ENCODE measurements at places on chromosomes 1 and 21.

DNA sequence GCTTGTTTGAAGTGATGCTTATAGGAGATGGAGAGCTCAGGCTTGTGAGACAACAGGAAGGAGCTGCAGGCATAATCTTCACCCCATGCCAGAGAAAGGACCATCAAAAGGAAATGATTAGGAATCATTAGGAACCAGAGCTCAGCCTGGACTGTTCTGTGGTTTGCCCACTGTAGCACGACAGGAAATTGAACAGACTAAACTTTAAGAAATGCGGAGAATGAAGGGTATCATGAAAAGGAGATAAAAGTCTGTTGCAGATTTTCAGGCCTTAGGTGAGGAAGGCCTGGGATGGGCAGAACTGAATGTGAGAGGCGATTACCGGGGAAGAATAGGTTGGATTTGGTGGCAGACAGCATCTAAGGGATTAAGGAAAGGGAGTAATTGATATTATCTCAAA is 292.0 kb upstream of the PLXNA2 start:
- DNase-seq, result no peak

GRCh38 chr1:231828182-231828920 is 201.8 kb downstream of the DISC1 start:
- peak; percentile 65 for DNase-seq

DNA sequence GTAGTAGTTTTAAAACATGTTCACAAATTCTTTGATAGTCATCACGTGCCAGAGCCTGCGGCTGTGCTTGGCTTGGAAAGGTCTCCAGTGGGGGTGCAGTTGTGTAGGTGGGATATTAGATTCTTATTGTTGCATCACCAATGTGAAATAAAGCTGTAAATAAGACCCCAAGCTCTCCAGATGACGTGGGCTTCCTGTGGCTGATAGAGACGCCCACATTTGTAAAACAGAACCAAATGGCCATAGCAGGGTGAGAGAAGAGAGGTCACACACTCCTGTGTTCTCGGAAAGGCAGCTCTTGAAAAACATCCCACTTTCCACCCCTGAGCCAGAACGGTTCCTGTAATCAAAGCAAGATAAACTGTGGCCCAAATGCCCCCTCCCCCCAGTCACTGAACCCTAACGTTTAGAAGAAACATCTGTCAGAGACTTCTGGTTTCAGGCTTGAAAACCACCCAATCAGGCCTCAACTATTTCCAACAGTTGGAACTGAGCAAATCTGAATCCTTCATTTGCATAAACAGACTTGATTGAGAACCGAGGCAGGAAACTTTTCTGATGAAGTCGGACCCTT is 6.6 kb upstream of the NTPCR start:
- DNase-seq, result no peak

GRCh38 chr1:2463396-2463795 is 12.7 kb upstream of the PLCH2 start:
- DNase-seq, result no peak

DNA sequence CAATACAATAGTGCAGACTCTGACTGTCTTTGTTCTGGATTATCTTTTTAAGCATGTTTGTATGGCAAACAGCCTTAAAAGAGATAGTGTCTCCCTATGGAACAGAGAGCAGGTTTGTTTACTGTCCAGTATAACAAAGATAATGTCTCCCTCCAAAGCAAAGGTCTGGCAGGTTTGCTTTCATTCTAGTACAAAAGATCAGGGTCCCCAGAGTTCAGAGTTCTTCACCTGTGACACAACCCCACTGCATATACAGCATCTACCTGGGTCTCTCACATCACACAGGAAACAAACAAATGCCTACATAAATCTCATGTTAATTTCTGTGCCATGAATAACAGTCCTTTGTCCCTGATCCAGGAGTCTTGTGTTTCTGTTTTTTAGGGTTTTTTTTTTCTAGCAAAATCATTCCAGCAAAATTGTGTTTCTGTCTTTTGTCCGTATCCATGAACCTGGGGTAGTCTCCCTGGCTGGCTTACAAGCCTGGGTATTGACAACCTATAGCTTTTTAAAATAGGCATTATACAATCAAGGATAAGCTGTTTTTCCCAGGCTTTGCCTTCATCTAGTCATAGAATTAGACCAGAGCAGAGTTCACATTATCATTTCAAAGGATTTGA is 89.4 kb upstream of the PTBP2 start:
- no peak for DNase-seq

- DNase-seq, result no peak
Measured at GRCh38 chr1:3251099-3251806, 182.2 kb downstream of the PRDM16 start.

Measured in LoVo (cell line).